ENCODE measurements at places on chromosomes 6 and 20.

DNA sequence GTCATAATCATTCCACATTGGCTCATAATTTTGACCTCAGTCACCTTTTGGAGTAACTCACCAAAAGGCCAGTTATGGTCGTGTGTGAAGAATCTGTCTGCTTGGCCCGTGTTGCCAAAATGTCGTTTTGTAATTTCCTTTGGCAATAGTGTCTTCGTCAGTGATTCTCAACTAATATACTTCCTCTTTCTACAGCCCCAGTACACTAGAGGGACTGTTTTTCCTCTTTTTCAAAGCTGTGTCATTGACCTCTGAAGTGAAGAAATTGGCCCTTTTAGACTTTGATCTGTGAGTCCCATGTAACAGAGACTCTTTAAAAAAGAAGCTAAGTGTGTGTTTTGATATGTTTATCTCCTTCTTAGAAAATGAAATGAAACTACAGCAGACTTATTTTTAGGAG, 5.2 kb downstream of the FOXO3 start:
- no peak for DNase-seq

- no peak for DNase-seq
Measured at GRCh38 chr6:4349931-4350330, 214.6 kb upstream of the ECI2 start.

- peak; percentile 78 for DNase-seq
Measured at GRCh38 chr20:9912858-9913434, 74.1 kb upstream of the PAK5 start.

GRCh38 chr6:35730745-35731413, 6.0 kb upstream of the ARMC12 start:
- no peak for DNase-seq

- DNase-seq = no peak
Measured at GRCh38 chr6:33592595-33593413, 12.7 kb upstream of the BAK1 start.

DNA sequence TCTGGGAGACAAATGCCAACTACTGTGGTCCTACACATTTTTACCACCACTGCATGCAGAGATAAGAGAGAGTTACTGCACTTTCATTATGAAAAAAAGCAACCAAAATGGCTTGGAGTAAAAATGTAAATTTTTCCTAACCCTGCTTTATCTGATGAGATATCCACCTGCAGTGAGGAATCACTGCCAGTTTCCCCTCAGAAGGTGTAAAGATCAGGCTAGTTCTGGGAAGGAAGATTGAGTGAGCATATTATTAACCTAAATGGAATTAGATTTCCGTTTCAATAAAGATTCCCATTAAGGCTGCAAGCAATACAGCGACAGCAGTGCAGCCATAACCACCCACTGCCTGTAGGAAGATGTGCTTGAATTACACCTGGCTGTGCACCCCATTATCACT, 84.9 kb downstream of the QRSL1 start:
- no peak for DNase-seq

DNA sequence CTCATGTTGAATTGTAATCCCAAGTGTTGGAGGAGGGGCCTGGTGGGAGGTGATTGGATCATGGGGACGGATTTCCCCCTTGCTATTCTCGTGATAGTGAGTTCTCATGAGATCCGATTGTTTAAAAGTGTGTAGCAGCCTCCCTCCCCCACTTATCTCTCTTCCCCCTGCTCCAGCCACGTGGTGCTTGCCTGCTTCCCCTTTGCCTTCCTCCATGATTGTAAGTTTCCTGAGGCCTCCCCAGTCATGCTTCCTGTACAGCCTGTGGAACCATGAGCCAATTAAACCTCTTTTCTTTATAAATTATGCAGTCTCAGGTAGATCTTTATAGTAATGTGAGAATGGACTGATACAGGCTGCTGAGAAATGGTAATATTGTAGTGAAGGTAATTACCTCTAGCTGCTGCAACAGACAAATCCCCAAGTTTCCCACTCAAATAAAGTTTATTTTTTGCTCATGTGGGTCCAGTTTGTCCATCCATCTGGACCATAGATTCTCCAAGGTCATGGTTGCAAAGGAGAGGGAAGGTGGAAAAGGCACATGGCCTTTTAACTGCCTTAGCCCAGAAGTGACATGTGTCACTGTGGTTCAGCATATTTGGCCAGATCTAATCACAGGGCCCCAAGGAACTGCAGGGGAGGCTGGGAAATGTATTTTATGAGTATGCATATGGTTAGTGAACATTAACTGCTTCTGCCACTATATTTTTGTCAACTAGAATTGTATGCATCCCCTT, 89.2 kb downstream of the TRMT11 start:
- no peak for DNase-seq

GRCh38 chr6:39466631-39467030, 144.1 kb upstream of the KCNK16 start:
- no peak for DNase-seq

DNA sequence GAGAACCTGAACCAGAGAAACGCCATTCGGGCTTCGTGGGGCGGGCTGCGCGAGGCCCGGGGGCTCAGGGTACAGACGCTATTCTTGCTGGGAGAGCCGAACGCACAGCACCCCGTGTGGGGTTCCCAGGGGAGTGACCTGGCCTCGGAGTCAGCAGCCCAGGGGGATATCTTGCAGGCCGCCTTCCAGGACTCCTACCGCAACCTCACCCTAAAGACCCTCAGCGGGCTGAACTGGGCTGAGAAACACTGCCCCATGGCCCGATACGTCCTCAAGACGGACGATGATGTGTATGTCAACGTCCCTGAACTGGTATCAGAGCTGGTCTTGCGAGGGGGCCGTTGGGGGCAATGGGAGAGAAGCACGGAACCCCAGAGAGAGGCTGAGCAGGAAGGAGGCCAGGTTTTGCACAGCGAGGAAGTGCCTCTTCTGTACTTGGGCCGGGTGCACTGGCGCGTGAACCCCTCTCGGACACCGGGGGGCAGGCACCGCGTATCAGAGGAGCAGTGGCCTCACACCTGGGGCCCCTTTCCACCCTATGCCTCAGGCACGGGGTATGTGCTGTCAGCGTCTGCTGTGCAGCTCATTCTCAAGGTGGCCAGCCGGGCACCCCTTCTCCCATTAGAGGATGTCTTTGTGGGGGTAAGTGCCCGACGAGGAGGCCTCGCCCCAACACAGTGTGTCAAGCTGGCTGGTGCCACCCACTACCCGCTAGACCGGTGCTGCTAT, 904 bp downstream of the B3GALT4 start:
- DNase-seq = no peak

DNA sequence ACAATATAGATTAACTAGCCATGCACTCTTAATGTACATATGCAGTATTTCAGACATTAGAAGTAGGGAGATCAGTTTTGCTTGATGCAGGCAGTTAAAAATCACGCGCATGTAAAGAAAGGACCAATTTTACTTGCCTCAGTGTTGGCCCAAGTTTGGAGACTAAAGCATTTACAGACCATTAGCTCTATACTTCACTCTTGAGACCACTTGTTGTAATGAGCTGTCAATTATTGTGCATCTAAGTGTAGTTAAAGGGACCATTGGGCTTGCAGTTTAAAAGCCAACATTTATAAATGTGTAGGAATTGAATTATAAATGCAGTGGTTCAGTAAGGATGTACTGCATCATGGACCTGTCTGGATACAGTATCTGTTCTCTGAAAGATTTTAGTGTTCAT, 53.7 kb downstream of the PLCB4 start:
- no peak for DNase-seq

GRCh38 chr6:143039548-143039947, 21.1 kb upstream of the AIG1 start:
- no peak for DNase-seq

DNA sequence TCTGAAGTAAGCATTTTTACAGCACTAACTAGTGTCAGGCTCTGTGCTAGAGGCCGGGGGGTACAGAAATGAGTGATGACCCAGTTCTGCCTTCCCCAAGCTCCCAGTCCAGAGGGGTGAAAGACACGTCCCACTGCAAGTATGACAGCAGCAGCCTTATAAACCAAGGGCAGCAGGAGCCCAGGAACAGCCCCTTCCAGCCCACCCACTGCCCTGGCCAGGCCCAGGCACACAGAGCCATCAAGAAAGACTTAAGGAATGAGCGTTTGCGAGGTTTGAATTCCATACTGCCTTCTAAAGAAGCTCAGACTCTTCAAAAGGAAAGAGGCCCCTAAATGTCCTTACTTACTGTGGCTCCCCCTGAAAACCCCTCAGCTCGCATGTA, 10.0 kb downstream of the TRERF1 start:
- no peak for DNase-seq

DNA sequence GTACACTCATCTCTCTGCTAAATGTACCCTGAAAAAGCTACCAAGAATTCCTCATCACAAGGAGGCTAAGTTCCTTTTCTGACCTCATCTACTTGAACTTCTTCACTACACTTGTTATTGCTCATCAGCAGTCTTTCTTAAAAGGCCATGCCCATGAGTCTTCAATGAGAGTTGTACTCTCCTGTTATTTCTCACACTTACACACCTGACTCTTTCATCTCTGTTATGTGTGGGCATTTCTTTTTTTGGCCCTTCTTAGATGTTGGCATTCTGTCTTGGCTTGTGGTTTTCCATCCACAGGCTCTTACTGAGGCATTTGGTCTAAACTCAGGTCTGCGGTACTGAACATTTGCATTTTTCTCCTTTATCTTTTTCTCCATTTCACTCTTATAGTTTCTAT, 10.7 kb upstream of the SLC17A1 start:
- DNase-seq = no peak

DNA sequence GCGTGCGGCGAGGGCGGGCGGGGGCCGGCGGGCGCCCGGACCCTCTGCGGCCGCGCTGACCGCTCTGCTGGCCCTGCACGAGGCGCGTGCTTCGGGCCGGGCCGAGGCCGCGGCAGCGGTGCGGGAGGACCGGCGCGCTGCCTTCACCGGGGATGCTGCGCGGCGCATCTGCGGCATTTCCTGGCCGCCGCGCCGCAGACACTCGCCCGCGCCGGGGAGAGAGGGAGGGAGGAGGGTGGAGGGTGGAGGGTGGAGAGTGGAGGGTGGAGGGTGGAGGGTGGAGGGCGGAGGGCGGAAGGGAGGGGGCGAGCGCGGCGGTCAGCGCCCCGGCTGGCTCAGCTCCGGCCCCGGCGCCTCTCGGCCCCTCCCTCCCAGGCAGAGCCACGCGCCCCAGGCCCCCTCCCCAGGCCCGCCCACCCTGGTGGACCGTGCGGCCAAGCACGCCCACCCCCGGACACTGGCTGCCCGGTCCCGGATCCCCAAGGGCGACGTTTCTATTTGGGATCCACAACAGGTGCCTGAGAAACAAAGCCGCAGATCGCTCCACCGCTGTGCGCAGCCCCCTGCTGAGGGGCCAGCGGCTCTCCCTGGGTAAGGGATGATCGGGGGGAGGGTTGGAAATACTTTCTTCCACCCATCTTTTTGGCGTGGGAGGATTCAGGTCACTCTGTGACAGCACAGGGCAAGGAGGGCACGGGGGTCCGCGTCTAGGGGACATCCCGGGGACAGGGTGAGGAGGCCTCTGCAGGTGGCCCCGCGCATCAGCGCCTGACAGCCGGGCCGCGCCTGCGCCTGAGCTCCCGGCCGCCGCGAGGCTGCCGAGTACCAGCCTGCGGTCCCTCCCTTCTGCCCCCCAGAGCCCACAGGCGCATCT, 111.2 kb upstream of the BEND6 start:
- DNase-seq = peak; percentile 89

- no peak for DNase-seq
Measured at GRCh38 chr6:4342407-4343137, 207.2 kb upstream of the ECI2 start.

DNA sequence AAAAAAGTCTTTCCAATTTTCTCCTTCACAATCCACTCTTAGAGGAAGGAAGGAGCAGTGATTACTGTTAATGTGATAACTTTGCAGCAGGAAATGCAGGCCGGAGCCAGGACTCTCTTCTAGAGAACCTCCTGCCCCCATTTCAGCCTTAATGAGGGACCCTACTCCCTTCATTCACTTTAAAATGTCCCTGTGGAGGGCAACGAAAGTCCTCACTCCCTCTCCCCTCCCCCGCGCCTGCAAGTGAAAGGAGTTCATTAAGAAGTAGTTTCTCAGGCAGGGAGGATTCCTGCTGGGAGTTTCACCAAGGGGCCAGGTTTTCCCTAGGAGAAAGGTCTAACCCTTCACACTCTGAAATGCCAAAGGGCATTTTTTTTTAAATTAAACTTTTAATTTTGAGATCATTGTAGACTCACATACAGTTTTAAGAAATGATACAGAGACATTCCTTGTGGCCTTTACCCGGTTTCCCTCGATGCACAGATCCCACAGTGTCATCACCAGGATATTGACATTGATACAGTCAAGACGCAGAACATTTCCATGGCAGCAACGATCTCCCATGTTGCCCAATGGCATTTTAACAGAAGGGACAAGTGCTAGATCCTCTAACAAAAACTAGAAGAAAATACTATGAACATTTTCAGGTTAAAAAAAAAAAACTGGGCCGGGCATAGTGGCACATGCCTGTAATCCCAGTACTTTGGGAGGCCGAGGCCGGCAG, 6.8 kb upstream of the COMMD7 start:
- DNase-seq = no peak

DNA sequence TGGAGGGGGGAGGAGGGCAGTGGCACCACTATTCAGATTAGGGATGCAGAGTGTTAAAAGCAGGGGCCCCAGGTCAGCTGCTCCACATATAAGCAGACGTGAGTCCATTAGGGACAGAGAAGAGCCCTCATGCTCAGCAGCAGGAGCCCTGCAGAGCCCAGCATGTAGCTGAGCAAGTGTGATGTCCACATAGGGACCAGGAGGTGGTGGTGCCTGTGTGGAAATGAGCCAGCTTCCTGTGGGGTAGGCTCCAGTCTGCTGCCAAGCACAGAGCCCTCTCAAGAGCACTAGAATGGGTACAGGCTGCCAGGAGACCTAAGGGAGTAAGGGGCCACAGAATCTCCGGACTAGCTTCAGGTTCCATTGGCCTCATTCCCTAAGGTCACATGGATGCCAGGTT, 57.9 kb upstream of the MLN start:
- no peak for DNase-seq

DNA sequence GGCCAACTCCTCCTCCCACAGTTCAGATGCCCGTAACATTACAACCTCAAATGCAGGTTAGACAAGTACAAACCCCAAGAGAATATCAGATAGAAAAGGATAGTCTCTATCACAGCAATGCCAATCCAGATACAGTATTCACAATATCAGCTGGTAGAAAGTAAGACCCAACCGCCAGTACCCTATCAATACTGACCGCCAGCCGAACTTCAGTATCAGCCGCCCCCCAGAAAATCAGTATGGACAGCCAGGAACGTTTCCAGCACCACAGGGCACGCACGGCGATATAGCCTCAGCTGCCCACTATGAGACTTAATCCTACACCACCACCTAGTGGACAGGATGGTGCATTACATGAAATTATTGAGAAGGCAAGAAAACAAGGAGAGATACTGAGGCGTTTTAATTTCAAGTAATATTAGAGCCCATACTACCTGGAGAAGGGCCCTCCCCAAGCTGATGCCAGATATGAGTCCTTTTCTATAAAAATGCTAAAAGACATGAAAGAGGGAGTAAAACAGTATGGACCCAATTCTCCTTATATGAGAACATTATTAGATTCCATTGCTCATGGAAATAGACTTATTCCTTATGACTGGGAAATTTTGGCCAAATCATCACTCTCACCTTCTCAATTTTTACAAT, 17.6 kb upstream of the EIF2S2 start:
- DNase-seq = peak; percentile 81

GRCh38 chr20:17471606-17472187, 59.5 kb downstream of the BFSP1 start:
- DNase-seq = no peak

- no peak for DNase-seq
Measured at GRCh38 chr20:1174787-1175186, 10.0 kb downstream of the TMEM74B start.

Measured in aorta (tissue), 5 donors.